Activated CD8-positive, alpha-beta memory T cell treated with anti-CD3 and anti-CD28 coated beads for 48 hours (primary cell): ENCODE measurements at places on chromosomes 11 and 22.

DNA sequence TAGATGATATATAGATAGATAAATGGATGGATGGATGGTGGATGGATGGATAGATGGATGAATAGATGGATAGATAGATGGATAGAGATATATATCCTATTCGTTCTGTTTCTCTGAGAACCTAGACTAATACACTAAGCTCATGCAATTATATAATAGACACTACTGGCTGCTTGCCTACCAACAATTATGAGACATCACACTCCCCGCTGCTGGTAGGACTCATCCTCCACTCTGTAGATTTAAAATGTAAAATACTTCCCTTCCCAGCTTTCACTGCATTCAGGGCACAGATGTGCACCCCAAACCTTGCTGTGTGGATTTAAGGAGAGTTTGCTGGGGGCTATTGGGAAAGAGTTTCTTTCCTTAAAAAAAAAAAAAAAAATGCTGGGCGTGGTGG lies 28.3 kb upstream of the RCN1 start:
- DNase-seq, result no peak

- DNase-seq, result no peak
Measured at GRCh38 chr11:88538098-88538497, 200.6 kb upstream of the CTSC start.

GRCh38 chr22:39943337-39943736 lies 16.9 kb upstream of the TMA7B start:
- no peak for DNase-seq

DNA sequence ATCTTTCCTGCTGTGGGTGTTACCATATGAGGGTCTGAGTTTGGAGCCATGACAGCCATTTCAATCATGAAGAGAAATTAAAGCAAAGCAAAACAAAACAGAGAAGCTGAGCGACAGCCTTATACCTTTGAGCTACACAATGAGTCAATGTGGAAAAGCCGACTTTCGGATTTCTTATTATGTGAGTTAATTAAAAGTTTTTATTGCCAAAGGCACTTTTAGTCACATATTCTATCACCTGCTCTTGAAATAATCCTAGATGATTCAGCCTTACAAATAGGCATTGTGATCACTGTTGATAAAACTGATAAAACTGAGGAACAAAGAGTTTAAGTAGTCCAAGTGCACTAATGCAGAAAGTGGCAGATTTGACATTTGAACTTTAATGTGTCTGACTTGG lies 381.9 kb upstream of the TENM4 start:
- no peak for DNase-seq

DNA sequence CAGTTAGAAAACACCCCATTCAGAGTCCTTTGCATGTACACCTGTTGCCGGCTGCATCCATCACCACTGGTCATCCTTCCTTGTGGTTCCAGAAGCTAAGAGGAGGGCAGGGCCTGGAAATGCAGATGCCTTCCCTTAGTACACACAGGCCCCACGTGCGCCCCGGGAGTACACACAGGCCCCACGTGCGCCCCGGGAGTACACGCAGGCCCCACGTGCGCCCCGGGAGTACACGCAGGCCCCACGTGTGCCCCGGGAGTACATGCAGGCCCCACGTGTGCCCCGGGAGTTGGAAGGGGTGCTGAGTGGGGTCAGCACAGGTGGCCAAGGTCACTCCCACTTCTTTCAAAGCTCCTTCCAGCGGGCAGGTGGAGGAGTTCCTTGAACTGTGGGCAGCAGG lies 1141.9 kb downstream of the BRD1 start:
- DNase-seq, result no peak

DNA sequence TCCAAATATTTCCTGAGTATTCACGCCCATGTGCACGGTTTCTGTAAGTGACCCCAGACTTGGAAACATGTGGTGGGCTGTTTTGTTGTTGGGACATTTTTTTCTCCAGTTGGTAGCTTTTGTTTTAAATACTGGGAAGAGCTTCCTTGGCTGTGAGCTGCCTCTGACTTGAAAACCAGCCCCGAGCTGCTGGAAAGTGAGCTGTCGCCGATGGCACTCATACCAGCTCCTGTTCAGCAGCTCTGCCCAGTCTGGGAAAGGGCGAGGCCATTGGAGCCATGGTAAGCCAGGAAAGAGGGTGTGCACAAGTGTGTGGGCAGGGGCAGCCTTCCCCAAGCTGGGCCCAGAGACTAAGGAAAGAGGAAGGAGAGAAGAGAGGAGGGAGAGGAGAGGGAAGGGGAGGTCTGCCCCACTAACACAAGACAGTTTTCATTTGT lies 3.2 kb upstream of the FLI1 start:
- no peak for DNase-seq

- no peak for DNase-seq
Measured at GRCh38 chr11:64751136-64751535, 7.2 kb upstream of the RASGRP2 start.

DNA sequence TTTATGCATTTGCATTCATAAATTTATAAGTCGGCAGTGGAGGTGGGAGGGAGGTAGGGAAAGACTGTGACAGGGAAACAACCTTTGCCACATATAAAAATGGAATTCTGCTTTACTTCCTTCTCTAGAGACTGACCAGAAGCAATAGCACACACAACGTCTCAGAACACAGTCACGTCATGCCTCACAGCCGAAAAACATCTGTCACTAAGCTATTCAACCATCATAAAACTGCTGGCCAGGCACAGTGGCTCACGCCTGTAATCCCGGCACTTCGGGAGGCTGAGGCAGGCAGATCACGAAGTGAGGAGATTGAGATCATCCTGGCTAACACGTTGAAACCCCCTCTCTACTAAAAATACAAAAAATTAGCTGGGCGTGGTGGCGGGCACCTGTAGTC lies 101.0 kb upstream of the CHRM4 start:
- no peak for DNase-seq

GRCh38 chr11:113841691-113842090 lies 33.7 kb downstream of the USP28 start:
- no peak for DNase-seq

- no peak for DNase-seq
Measured at GRCh38 chr11:746289-747157, 741 bp upstream of the TALDO1 start.

DNA sequence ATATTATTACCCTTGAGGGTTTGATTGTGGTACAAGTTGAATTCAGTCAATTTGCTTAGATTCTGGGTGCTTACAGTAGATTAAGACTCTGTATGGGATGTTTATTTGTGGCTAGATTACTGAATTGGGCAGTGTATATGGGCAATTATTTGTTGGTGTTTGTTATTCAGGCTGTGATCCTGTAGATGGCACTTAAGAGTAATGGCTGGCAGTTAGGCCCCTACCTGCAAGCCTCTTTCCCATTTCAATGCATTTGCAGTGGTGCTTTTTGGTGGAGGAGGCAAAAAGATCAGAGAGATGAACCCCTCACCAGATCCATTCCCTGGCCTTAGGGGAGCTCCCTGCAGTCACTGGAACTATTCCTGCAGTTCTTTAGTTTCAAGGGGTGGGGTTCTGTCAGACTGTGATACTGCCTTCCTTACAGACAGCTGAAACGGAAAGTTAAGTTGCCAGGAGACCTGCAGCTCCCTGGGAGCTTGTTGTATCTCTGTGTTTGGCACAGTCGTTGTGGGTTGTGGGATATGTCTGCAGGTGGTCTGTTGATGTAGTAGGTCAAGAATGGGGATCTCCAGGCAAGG lies 199.5 kb downstream of the AASDHPPT start:
- DNase-seq, result no peak

DNA sequence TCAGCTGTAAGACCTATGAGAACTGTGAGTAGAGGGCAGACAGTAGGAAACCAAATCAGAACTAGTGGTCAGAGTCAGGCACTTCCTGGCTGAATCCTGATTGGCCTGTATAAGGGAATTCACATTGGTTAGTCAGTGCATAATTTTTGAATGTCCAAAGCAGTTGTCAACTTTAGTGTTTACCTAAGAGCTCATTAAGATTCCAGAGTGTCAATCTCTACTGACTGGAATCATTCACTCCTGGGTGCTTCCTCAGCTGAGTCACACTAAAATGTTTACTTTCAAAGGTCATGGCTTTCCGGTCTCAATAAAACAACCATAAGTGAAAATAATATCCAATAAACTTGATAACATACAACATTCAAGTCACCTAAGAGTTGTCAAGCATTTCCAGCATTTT lies 306.1 kb downstream of the C11orf87 start:
- no peak for DNase-seq

DNA sequence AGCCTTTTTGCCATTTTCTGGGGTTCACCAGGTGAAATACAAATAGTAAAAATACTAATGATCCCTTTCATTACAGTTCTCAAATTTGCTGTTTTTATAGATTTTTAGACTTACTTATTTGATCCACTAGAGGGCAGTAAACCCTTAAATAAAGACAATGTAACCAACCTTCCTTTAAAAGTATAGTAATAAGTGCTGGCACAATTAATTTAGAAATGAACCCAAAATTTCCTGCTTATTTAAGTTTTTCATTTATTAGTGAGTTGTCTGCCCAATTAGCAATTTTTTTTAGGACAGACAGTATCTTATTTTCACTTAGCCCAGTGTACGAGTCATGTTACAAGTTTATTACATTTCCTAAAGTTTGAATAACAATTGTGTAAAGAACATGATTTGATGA lies 4.7 kb downstream of the DDIAS start:
- DNase-seq, result no peak

GRCh38 chr22:41931701-41932269 lies 5.2 kb upstream of the TNFRSF13C start:
- DNase-seq, result no peak

- no peak for DNase-seq
Measured at GRCh38 chr11:114977651-114978050, 299.3 kb downstream of the NXPE2 start.

GRCh38 chr11:92855607-92856405 lies 113.6 kb upstream of the MTNR1B start:
- DNase-seq, result no peak

DNA sequence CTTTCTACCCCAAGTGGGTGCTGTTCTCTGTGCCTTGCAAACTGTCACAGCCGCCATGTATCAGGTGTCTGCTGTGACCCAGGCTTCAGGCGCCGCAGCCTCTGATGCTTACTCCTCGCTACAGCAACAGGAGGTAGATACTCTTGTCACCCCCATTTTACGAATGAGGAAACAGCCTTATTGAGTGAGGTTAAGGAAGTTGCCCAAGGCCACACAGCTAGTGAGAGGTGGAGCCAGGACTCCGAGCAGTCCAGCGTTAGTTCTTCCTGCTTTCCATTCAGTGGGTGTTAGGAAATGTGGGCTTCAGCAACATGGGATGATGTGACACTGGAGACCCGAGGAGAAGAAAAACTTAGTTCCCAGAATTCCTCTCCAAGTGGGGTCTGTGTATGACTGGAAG lies 14.3 kb downstream of the RNF215 start:
- DNase-seq, result no peak

DNA sequence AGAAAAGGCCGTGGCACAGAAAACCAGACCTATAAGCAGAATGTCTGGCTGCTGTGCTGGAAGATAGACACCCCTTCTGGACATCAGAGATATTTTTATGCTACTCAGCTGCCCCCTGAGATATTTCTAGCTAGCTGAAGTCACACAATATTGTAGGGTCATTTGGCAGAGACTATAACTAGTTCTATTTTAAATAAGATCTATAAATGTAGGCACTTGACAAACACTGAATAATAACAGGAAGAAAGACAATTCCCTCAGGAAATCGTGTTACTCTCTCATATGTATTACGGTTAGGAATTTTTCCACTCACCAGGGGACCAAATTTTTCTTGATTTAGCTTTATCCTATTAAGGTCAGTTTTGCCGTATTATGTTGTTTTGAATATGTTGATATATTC lies 845.4 kb downstream of the OPCML start:
- DNase-seq, result no peak

- no peak for DNase-seq
Measured at GRCh38 chr11:40306938-40307548, 1152.4 kb downstream of the LRRC4C start.

GRCh38 chr11:133808393-133809140 lies 36.7 kb downstream of the SPATA19 start:
- no peak for DNase-seq

GRCh38 chr22:50521710-50522109 lies 3.7 kb downstream of the SCO2 start:
- DNase-seq, result no peak

GRCh38 chr11:10914050-10914449 lies 56.2 kb upstream of the ZBED5 start:
- DNase-seq, result no peak

DNA sequence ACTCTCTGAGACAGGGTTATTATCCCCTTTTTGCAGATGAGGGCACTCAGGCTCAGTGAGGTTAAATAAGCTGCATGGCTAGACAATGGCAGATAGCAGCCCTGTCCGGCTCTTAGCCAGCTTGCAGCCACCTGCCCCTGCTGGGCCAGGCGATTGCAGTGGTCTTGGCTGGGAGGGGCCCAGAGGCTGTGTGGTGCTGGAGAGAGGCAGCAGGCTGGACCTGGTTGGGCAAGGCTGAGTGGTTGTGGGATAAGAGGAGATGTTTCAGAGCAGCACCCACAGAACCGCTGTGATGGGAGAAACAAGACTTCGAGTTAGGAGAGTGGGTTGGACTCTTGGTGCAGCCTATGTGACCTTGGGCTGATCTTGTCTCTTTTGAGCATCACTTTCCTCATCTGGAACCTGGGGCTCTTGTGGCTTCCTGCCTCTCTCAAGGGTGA lies 25.5 kb downstream of the PTPRJ start:
- no peak for DNase-seq
